Dermis blood vessel endothelial cell (primary cell): ENCODE measurements at places on chromosomes 5 and 9. TPM values are rescaled to one million over a fixed set of nuclear protein-coding genes. Genes with fewer than 3 reads are reported as not detected.

CARTPT gene
- not detected in 2 replicates for total RNA-seq

TNC gene
- 1.8 and 5.1 TPM in 2 replicates for total RNA-seq

TMC1 gene
- 0.74 and 3.4 TPM in 2 replicates for total RNA-seq

PCDHGA1 gene
- 0.33 and 0.34 TPM in 2 replicates for total RNA-seq

ADCY2 gene
- not detected in 2 replicates for total RNA-seq
